Activated naive CD4-positive, alpha-beta T cell treated with anti-CD3 and anti-CD28 coated beads for 36 hours (primary cell): ENCODE measurements at places on chromosomes 1 and 21. TPM values are rescaled to one million over a fixed set of nuclear protein-coding genes. Genes with fewer than 3 reads are reported as not detected.

DNA sequence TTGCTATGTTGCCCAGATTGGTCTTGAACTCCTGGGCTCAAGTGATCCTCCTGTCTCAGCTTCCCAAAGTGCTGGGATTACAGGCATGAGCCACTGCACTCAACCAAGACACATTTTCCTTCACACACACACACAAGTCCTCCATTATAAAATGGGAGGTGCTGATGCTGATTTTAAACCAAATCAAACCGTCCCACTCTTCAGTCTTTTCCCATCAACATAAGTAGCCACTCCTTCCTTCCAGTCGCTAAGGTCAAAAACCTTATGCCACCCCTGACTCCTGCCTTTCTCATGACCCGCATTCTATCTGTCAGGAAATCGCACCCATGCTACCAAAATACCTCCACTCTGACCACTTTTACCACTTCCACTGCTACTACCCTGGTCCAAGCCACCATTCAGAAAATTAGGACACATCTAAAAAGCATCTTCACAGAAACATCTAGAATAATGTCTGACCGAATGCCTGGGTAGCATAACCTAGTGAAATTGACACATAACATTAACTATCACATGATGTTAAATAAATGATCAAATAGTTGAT lies 28.0 kb upstream of the IFNGR2 start:
- no peak overlapping the region for H3K4me3 ChIP-seq
- H3K4me1 ChIP-seq, result peaks cover 19% of the 10 kb centered on the region
- no peak for DNase-seq
- no peaks in the 10 kb centered on the region for H3K27me3 ChIP-seq

DNA sequence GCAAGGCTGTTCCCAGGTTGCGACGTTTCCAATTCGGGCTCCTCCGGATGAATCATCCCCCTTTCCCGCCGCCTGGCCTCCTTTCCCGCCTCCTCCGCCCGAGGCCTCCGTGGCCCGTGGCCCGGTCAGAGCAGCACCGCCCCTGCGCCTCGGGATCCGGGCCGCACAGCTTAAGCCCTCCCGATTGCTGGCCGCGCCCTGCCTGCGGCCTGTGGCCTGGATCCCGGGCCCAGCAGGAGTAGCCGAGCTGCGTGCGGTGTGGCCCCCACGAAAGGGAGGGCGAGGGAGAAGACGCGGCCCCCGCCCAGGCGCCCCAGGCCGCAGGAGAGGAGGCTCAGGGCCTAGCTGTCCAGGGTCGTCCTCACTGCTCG lies 1.0 kb downstream of the TMEM200B start:
- H3K27me3 ChIP-seq, result peaks cover 21% of the 10 kb centered on the region
- DNase-seq, result peak; percentile 14
- H3K4me1 ChIP-seq, result peaks cover 12% of the 10 kb centered on the region
- peak overlapping the region; percentile 74 for H3K4me3 ChIP-seq

DNA sequence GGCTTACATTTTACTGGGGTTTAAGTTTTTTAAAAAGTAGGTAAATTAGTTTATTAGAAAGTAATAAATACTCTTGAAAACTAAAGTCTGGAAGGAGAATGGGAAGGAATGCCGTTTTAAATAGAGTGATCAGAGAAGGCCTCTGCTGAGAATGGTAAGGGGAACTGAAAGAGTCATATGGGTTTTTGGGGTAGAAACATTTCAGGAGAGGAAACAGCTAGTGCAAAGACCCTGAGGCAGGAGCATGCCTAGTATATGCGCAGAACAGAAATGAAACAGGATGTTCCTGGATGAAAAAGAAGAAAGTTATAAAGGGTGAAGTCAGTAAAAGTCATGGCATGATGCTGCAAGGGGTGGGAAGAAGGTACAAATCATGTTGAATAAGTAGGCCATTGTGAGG lies 38.9 kb downstream of the ZC3H11B start:
- no peaks in the 10 kb centered on the region for H3K4me1 ChIP-seq
- no peak overlapping the region for H3K27ac ChIP-seq
- DNase-seq, result no peak
- no peaks in the 10 kb centered on the region for H3K27me3 ChIP-seq
- no peaks in the 10 kb centered on the region for H3K36me3 ChIP-seq
- H3K4me3 ChIP-seq, result no peak overlapping the region

DNA sequence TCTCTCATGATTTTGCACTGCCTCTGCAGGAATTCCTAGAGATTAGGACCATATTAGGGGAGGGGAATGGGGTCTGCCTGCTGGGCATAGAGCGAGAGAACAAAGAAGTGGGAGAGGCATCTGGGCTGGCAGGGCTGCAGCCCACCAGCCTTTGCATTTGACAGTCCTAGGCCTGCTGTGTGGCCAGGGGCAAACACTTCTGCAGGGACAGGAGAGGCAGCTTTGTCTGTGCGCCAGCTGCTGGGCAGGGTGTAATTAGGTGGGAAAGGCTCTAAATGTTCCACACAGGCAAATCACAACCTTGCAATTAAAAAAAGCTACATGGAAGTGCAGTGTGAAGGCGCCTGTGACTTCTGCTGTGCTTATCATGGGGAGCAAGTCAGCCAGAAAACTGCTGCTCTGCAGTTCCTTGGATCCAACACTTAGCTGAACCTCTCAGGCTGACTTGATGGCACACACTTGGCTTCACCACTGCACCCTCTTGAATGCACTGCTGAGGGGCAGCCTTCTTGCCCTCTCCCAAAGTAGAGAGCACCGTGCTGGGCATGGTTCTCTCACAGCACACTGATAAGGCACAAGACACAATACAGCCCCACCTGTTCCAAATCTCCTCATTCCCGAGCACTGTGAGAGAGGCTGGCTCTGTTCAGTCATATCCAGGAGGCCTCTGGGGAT lies 73.6 kb upstream of the TLR5 start:
- H3K27me3 ChIP-seq, result no peaks in the 10 kb centered on the region
- H3K4me1 ChIP-seq, result no peaks in the 10 kb centered on the region
- no peak overlapping the region for H3K27ac ChIP-seq
- DNase-seq, result no peak

DNA sequence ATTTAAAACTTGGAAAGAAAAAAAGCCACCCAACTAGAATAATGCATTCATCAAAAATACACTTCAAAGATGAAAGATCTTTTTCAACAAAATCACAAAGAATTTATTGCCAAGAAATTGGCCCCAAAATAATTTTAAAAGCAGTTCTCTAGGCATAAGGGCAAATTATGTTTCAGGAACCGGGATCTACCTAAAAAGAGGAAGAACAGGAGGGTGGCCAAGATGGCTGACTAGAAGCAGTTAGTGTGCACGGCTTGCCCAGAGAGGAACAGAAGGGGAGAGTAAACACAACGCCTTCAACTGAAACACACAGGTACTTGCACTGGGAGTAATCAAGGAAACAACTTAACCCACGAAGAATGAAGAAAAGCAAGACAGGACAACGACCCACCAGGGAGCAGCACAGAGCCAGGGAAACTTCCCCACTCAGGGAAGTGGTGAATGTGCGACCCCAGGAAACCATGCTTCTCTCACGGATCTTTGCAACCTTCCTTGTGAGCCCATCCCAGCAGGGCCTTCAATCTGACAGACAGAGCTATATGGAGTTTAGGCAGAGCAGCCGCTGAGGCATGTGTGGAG lies 46.1 kb downstream of the ACKR1 start:
- H3K27me3 ChIP-seq, result peaks cover 26% of the 10 kb centered on the region
- no peaks in the 10 kb centered on the region for H3K36me3 ChIP-seq
- H3K4me1 ChIP-seq, result no peaks in the 10 kb centered on the region
- no peak for DNase-seq

DNA sequence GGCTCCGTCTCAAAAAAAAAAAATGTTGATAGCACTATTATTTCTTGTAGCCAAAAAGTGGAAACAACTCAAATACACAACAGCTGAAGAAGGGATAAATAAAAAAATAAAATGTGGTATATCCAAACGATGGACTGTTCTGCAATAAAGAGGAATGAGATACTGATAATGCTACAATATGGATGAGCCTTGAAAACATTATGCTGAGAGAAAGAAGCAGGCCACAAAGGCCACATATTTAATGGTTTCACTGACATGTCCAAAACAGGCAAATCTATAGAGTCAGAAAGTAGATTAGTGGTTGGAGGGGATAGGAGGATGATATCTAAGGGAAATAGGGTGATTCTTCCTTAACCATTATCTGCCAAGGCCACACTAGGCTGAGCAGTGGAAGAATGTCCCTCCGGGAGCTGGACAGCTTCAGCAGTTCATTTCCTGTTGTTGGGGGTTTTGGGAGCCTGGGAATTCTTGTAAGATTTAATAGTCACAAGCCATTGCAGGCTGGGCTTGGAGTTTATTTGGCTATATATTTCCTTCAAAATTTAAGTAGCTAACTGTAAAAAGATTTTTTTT lies 53.5 kb downstream of the ST3GAL3 start:
- H3K27me3 ChIP-seq, result no peaks in the 10 kb centered on the region
- no peaks in the 10 kb centered on the region for H3K4me1 ChIP-seq
- no peak for DNase-seq
- H3K4me3 ChIP-seq, result no peak overlapping the region

GRCh38 chr21:26572702-26573381 lies at the start of gene CYYR1:
TSS of gene CYYR1 (minus strand) at chr21:26573286. CDS start at chr21:26572940, 346 bp downstream.
- H3K27ac ChIP-seq, result no peak within 1 kb of the TSS
- H3K4me3 ChIP-seq, result peak within 1 kb of the TSS; percentile 50
- H3K27me3 ChIP-seq, result peaks cover 40% of the 10 kb centered on the region
- H3K36me3 ChIP-seq, result peaks cover 5% of the 10 kb centered on the region
- peaks cover 3% of the 10 kb centered on the region for H3K4me1 ChIP-seq
- no peak for DNase-seq

DNA sequence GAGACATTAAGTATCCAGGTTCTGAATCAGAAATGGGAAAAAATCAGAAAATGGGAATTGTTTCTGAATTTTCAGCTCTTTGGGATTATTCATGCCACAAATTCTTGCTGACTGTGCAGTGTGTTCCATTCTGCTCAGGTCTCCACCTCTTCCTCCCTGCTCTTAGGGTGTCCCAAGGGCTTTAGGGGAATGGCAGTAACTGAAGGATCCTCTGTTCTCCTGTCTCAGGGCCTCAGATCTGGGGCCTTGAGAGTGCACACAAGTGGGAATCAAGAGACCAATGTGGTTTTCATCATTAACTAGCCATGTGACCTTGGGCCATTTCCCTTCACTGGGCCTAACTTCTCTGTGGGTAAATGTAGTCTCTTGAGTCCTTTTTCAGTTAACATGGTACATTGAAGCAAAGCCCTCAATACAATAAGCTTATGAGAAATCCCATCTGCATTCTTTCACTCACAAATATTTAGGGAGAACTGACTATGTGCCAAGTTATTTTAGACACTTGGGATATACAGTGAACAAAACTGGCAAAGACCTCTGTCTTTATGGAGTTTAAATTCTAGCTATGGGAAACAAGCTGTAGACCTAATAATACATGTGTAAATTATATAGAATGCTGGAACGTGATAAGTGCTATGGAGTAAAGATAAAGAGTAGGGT lies 75.7 kb upstream of the SPATA6 start:
- no peak overlapping the region for H3K27ac ChIP-seq
- H3K4me3 ChIP-seq, result no peak overlapping the region
- no peak for DNase-seq
- H3K27me3 ChIP-seq, result peaks cover 1% of the 10 kb centered on the region

DNA sequence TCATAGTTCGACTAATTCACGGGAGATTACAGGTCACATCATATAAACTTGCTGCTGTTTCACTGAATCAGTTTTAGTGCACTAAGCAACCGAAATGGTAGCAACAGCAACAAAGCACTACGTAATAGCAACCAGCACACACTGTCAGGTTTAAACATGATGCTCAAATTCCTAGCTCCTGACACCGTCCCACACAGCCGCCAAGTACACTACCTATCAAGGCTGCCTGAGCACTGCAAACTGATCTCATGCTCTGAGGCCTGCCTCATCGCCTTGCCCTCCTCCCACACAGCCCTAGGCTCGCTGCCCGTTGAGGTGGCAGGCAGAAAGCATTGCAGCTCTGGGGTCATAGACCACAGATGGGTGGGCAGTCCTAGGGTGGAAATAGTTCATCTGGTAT lies 12.4 kb downstream of the LAMC2 start:
- H3K4me3 ChIP-seq, result no peak overlapping the region
- H3K4me1 ChIP-seq, result peaks cover 15% of the 10 kb centered on the region
- peaks cover 11% of the 10 kb centered on the region for H3K27me3 ChIP-seq
- no peak for DNase-seq
- H3K27ac ChIP-seq, result no peak overlapping the region

DNA sequence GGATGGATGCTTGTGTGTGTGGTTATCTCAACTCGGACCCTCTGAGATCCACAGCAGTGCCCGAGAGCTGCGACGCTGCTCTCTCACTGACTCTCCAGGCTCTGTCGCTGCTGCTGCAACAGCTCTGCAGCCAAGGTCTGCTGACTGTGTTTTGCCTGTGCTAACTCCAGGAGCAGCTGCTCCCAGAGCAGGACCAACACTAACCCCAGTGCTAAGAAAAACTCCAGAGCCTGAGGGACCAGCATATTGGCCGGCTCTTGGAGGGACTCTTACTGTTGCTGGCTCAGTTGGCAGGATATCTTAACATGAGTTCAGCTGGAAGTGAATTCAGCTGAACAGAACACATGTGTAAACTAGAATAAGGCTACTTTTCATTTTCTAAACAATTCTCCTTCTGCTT lies 4.4 kb downstream of the LCE2C start:
- no peaks in the 10 kb centered on the region for H3K36me3 ChIP-seq
- H3K4me1 ChIP-seq, result no peaks in the 10 kb centered on the region
- DNase-seq, result no peak
- no peak overlapping the region for H3K4me3 ChIP-seq
- peaks cover 26% of the 10 kb centered on the region for H3K27me3 ChIP-seq

DNA sequence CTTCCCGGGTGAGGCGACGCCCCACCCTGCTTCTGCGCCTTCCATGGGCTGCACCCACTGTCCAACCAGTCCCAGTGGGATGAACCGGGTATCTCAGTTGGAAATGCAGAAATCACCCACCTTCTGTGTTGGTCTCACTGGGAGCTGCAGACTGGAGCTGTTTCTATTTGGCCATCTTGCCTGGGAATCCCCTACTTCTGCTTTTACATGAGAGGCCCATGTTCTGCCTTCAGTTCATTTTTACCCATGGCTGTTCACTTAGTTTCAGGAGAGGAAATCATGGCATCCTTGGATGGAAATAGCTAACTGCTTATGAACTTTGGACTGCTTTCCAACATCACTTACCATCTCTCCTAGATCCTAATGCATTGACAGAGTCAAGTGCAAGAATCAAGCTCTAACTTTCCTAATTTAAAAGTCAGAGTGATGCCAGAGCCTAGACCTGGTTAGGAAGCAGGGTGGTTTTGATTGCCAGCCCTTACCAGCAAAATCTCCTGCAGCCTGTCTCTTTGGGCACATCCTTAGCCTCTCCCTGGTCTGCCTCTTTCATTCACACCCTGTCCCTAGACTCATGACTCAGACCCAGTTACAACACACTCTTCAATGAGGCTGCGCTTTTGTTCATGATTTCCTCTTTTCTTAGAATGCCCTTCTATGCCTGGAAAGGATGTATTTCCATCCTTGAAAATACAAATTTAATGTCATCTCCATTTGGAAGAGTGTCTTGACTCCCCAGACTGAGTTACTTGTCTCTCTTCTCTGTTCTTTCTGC lies 137.2 kb downstream of the KCTD3 start:
- no peaks in the 10 kb centered on the region for H3K36me3 ChIP-seq
- H3K27ac ChIP-seq, result no peak overlapping the region
- no peaks in the 10 kb centered on the region for H3K4me1 ChIP-seq
- DNase-seq, result no peak
- H3K27me3 ChIP-seq, result peaks cover 10% of the 10 kb centered on the region

- no peak overlapping the region for H3K27ac ChIP-seq
- H3K36me3 ChIP-seq, result no peaks in the 10 kb centered on the region
- no peaks in the 10 kb centered on the region for H3K27me3 ChIP-seq
Measured at GRCh38 chr1:216587715-216588114, 135.5 kb downstream of the ESRRG start.

The LCE2C gene
- total RNA-seq, result not detected

The VANGL2 gene
- total RNA-seq, result not detected

The THAP3 gene
- 30.9 TPM for total RNA-seq

The FAF1 gene
- total RNA-seq, result 90.1 TPM
